ENCODE measurements at places on chromosomes 3 and 15. TPM values are rescaled to one million over a fixed set of nuclear protein-coding genes. Genes with fewer than 3 reads are reported as not detected.

The DPPA4 gene
- not detected for total RNA-seq

GRCh38 chr3:74624301-74624700 lies 9.8 kb upstream of the CNTN3 start:
- DNase-seq, result no peak

The DNASE1L3 gene
- 0.44 TPM for total RNA-seq

- DNase-seq, result no peak
Measured at GRCh38 chr3:150497956-150498355, 48.3 kb downstream of the SERP1 start.

GRCh38 chr3:152356870-152357276 lies 88.1 kb downstream of the MBNL1 start:
- no peak for DNase-seq

DNA sequence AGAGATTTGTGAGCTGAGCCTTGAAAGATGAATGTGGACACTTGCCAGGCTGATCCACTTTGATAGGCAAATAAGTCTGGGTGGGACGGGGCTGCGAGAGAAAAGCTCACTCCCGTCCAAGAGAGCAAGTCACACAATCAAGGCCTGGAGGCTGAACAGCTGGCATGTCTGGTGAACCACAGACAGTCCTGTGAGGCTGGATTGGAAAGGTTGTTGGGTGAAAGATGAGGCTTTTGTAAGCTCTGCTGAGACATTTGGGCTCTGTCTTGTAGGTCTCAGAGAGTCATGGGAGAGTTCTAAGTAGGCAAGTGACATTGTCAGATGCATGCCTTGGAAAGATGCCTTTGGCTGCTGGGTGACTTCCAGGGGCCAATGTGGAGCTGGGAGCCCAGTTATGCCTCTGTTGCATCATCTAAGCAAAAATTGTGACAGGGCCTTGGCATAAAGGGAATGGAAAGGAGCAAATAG lies 38.5 kb downstream of the RPLP1 start:
- no peak for DNase-seq
